ENCODE measurements at places on chromosomes 5 and 9.

- DNase-seq = no peak
Observed at GRCh38 chr9:95132366-95133324, 184.9 kb downstream of the FANCC start.

DNA sequence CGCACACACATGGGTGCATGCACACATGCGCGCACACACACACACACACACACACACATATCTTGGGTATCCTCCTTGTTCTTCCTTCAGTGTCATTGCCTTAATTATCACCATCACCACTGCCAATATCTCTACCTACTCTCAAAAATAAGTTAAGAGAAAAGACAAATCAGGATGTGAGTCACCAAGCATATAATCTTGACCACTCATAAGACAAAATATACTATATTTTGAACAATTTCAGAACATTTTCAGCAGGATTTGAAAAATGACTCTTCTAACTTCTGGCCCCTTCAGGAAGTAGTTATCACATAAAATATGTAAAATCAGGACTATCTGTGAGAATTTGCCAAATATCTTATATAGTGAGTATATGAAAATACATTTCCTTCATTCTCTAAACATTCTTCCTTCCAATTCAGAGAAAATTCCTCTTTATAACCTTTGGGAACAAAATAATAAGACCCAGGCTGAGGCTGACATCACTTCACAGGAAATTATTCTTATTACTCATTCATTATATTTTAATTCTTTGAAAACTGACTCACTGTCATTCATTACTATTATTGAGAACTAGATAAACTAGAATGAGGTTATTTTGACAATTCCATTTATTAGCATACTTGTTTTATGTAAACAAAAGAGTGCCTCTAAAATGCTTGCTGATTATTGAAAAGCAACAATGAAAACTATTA, 772.0 kb upstream of the ACO1 start:
- no peak for DNase-seq

DNA sequence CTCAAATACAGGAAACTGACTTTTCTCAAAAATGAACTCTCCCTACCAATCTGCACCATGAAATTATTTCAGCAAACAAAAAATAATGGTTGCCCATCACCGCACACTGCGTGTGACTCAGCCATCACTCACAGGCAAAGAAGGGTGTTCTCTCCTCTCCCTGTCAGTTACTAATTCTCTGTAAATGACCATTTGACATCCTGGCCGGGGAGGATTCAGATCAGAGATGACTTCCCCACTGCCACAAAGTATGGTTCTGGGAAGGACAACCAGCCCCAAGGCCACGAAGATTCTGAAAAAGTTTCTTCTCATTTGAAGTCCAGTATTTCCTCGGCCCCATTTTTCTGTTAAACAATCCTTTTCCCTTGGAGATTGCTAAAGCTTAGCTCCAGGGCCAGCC, 199.4 kb downstream of the AUH start:
- DNase-seq = no peak

DNA sequence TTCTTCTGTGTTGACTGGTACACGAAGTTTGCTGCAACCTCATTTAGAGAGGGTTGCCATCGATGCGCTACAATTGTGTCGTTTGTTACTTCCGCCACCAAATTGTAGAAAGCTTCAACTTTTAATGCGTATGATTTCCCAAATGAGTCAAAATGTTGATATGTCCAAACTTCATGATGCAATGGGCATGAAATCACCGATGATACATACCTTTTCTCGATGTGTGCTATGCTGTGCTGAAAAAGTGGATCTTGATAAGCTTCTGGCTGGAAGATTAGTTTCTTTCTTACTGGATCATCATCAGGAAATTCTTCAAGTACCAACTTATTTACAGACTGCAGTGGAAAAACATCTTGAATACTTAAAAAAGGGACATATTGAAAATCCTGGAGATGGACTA, 65.7 kb downstream of the TMEM38B start:
- no peak for DNase-seq

GRCh38 chr5:181224390-181225229, 1.5 kb downstream of the TRIM41 start:
- peak; percentile 43 for DNase-seq

DNA sequence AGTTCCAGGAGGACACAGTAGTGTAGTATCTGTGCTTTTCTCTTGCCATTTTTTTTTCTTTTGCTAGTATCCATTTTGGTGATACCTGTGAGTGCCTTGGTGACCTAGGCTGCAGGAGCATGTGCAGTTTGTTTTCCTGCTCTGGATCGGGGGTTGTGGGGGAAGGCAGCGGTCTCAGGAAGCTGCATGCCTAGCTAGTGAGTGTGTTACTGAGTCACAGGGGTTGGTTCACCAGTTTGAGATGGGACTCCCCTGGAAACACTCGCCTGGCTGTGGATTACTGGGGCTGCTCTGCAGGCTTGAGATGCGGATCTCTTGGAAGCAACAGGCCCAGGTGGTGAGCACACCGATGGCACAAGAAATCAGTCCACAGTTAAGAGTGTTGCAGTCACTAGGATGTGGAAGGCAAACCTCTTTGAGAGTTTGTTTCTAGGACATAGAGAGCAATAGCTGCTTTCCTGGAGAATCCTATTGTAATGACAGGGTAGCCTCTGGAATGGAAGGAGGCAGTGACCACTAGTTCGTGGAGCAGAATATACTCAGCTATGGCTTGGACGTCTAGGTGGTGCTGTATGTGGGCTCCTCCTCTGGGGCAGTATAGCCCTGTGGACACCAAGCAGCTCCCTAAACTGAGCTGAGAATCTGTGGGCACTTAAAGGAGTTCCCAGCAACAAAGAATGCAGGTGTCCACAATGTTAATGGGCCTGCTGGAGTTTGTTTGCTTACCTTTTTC, 20.0 kb upstream of the SPATA31E1 start:
- no peak for DNase-seq

DNA sequence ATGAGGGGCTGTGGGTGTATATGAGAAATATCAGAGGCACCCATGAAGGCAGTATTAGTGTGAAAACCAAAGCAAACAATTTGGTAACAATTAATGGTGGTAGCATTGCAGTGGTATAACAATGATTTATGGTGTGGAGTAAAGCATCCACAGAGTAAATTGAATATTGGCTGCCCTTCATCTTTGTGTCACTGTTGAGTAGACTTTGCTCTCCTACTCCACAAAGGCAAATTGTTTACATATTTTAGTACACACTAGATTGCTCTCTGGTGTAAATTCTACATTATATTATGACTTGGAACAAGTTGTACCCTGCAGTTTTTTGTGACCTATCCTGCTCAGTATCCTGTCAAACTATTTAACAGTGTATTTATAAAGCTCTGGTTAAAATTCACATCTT, 455.5 kb upstream of the RORB start:
- DNase-seq = no peak

DNA sequence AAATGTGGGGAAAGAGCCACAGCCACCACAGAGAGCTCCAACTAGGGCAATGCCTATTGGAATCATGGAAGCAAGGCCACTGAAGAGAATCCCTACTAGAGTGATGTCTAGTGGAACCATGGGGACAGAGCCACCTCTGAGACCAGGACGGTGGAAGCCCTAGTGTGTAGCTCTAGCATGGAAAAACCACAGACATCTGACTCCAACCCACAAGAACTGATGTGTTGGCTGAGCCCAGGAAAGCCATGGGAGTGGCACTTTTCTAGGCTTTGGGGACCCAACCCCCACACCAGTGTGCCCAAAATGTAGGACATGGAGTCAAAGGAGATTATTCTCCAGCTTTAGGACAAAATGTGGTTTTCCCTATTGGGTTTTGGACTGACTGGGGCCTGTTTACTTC, 721.9 kb downstream of the BRINP1 start:
- no peak for DNase-seq

GRCh38 chr5:93330506-93330905, 250.5 kb downstream of the NR2F1-AS1 start:
- no peak for DNase-seq

- DNase-seq = no peak
Observed at GRCh38 chr5:142110046-142110531, 1.5 kb downstream of the NDFIP1 start.

DNA sequence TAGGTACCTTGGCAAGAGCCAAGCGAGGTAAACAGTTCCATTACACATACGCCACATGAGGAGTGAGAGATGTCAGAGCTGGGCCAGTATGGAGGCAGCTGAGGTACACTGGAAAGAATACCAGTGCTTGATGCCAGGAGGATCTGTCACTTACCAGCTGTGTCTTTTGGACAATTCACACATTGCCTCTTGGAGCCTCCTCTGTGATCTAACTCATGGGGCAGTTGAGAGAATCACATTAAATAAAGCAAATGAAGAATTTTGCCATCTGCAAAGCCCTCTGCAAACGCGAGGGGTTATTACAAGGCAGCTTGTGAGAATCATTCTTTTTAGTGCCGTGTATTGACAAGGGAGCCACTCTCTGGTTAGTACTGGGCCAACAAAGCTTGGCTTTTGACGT, 429.7 kb upstream of the KLF4 start:
- DNase-seq = no peak

GRCh38 chr9:133453651-133454050, 6.1 kb upstream of the CACFD1 start:
- DNase-seq = no peak

GRCh38 chr5:78813286-78813685, 164.7 kb upstream of the LHFPL2 start:
- no peak for DNase-seq

DNA sequence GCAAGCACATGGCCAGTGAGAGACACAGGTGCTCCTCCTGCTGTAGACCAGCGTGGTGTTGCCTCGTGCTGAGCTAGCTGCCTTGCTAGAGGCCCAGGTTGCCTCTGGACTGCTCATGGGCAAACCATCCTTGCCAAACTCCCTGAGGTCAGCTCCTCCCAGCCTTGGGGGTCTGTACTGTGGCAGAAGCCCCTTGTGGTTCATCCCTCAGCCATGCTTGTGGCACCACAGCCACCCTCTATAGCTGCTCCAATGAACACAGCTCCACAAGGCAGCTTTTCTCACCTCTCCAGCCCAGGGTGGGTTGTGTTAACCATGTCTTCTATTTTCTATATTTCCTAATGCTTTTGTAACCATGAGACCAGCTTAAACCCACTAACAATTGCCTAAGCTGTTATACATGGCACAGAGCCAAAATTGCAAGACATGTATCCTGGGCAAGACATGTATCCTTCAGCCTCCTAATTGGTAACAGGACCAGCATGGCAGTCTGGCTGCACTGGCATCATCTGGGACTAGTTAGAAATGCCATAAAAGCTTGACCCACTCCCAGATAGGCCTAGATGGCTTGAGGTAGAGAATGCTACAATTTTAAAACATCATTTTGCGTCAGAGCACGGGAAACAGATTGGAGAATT, 183.1 kb upstream of the S1PR3 start:
- DNase-seq = no peak

DNA sequence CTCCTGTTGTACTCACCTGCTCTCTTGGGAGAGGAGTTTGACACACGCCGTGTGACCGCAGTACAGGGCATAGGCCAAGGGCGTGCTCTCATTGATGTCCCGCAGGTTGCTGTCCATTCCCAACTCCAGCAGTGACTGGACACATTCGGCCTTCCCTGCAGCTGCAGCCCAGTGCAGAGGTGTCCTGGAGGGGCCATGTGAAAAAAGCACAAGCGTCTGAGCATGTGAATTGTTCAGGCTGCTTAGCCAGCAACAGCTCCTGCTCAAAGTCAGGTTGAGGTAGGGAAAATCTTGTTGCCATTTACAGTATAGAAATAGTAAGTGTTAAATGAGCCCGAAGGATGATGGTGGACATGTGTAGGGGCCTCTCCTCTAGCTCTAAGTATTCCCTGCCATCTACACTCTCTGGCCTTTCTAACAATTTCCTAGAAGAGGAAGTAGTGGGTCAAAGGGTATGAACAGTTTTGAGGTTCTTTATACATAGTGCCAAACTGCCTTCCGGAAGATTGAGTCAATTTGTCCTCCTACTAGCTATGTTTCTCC, 116.5 kb downstream of the ANKRD55 start:
- no peak for DNase-seq

DNA sequence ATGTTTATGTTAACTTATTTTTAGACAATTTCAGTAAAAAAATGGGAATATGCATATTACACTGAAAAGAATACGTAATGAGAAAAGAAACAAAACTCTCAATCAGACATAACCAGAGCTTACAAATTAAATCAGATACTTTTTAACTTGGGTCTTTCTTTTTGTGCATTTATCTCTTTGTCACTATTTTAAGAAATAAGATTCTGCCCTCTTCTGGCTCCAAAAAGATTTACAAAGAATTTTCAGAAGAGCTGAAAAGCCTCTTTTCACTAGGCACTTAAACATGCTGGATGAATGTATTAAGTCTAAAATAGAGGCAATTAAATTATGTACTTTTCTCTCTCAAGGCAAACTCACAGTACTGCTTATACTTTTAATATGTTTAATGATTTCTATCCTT, 55.5 kb downstream of the CEP120 start:
- DNase-seq = no peak

GRCh38 chr5:145898171-145898570, 25.4 kb upstream of the GRXCR2 start:
- DNase-seq = no peak

DNA sequence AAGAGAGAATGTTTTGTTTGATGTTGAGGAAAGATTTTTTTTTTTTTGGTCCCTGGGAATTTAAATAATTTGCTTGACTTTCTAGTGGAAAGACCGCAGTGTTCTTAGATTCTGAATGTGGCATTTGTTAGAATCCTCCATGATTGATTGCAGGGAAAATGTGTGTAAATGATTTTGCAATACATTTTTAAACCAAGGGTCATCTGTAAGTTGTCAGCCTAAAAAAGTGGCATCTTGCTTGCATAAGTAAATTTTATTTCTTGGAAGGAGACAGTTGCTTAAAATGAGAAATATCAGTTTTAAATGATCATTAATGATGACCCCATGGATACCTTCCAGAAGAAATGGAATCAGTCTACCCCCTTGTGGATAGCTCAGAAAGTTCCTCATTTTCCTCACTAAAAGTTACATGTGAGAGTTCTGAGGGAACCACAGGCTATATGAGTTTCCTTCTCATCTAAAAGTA, 105.1 kb upstream of the SLC25A48 start:
- DNase-seq = no peak

GRCh38 chr5:71471193-71471592, 15.7 kb downstream of the BDP1 start:
- DNase-seq = no peak

GRCh38 chr9:119781886-119782285, 412.7 kb upstream of the BRINP1 start:
- DNase-seq = no peak

- no peak for DNase-seq
Observed at GRCh38 chr9:38761999-38762398, 42.1 kb upstream of the FAM240B start.

DNA sequence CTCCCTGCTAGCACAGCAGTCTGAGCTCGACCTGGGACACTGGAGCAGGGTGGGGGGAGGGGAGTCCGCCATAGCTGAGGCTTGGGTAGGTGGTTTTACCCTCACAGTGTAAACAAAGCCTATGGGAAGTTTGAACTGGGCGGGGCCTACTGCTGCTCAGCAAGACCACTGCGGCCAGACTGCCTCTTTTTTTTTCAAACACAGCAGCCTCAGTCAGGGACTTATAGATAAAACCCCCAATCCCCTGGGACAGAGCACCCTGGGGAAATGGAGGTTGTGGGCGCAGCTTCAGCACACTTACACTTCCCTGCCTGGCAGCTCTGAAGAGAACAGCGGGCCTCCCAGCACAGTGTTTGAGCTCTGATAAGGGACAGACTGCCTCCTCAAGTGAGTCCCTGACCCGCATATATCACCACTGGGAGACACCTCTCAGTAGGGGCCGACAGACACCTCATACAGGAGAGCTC, 151.1 kb upstream of the APC start:
- no peak for DNase-seq

- no peak for DNase-seq
Observed at GRCh38 chr9:26722755-26723154, 169.8 kb downstream of the CAAP1 start.

Data from stimulated activated CD4-positive, alpha-beta T cell treated with anti-CD3 and anti-CD28 coated beads, Interleukin-4, amount 100 ng/mL, for 1 hour (primary cell).